ENCODE measurements at places on chromosomes 7 and 10.

DNA sequence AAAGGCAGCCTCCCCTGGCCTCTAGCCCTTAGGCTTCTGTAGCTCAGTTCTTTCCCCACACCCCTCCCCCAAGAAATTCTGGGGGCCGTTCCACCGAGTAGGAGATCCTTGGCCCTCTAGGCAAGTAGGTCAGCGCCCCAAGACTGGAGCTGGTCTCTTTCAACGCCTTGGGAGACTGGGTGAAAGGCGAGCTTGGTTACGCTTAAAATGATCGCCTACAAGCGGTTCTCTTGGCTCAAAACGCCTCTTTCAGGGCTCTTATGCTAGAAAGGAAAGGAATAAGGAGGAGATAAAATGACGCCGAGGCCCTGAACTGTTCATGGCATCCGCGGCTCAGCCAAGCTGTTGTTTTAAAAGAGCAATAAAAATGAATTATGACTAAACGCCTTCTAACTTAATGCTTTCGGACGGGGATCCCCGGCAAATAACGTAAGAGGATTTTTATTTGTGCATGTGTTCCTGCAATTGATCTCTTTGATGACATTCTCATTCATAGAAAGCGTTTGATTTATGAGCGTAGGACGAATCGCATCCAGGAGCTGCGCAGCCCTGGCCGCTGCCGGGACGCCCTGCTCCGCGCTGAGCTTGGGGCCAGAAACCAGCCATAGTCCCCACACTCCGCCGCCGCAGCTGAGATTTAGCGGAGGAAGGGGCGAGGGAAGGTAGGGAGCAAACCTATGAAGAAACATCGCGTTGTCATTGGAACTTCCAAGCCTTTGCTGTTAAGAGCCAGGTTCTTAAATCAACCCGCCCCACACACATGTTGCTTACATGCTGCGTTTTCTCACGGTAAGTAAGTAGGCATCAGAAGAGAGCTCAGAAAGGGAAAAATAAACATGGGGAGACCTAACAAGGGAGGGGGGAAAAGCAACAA, 3.0 kb upstream of the HOXA1 start:
- DNase-seq, result no peak

DNA sequence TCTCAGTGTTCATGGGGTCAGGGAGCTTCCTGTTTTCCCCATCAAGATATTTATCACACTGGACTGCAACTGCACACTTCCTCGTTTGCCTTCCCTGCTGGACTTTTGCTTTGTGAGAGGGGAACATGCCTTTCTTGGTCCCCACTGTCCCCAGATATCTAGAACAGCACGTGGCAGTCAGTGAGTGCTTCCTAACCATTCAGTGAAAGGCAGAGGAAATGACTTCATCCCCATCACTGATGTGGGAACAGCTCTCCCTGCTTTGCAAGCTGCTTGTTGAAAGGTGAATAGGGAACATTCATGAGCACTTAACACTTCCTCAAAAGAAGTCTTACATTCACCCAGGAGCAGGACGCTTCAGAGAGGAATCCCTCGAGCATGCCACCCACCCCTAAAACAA, 135.4 kb downstream of the MYOF start:
- no peak for DNase-seq

DNA sequence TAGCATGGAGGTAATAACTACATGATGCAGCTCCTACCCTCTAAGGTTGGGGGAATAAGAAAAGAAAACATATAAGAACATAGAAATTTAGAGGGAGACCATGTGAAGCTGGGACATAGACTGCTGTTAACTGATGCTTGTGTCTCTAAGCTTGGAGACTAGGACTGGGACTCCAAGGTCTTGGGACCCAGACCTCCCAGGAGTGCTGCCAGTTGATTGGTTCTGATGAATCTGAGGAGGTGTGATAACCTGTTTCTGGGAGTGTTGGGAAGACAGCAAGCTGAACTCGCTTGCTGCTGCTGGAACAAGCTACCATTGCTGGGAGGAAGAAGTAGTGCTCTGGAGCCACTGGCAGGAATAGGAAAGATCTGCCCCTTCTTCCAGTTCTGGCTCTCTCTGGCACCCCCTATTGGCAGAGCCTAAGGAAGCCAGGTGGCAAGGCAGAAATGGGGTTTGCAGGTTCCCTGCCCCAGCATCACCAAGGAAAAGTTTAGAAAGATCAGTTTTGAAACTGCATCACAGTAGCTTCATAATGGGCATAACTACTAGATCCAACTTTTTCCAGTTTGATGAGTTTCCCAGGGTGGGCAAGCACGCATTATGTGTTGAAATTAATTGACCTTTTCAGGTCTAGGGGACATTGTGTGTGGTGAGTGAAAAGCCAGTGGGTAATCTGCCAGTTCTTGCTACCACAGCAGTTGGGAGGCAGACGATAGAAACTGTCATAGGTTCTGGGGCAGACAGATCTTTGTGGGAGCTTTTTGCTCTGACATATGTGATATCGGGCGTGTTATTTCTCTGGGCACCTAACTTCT, 140.7 kb downstream of the SND1 start:
- no peak for DNase-seq

GRCh38 chr7:48832303-48832845, 92.0 kb upstream of the CDC14C start:
- DNase-seq, result no peak

DNA sequence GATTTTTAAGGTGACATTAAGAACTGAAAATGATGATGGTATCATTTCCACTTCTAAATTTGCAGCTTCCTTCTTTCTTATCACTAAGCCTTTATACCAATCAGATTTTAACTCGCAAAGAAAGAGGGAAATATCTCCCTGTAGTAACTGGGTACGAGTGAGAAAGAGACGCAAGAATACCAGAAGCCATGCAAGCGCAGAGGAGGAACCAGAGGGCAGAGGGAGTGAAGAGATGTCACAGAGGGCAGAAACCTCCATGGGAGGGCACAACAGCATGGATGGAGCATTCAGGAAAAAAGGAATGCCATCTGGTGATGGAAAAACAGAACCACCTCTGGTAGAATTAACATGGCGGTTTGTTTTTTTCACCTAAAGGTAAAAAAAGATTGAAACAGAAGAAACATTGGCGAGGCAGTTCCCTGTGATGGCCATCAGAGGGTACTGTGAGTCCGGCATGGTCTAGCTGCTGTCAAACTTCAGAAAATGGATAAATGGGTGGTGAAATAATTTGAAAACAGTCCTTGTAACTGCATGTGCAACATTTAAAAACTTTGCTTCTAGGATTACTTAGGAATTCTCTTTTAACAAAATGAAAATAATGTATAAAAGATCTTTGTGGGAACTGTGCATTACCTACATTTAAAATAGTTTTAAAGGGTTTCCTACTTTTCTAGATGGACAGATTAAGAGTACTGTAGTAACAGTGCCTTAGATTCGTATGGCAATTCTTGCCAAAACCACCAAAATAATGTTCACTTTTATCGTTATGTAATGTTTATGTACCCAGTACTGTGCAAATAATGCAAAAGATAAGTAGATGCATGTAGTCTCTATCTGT, 91.8 kb downstream of the ARHGAP12 start:
- DNase-seq, result no peak

DNA sequence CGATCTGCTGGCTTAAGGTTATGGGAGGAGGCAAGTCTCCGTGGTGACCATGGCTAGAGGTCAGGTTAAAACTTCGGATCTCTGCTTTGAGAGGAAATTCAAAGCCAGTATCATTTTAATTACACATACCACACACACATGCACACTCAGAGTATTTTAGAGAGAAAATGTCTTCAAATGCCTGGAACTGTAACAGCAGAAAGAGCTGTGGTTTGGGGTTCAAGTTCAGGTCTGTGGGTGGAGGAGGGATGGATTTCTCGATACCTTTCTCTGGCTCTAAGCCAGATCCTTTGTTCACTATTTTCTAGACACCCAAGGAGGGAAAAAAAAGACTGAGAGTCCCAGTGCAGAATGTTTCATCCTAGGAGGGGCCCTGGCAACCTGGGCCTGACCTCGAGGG, 32.5 kb downstream of the ARL3 start:
- no peak for DNase-seq

DNA sequence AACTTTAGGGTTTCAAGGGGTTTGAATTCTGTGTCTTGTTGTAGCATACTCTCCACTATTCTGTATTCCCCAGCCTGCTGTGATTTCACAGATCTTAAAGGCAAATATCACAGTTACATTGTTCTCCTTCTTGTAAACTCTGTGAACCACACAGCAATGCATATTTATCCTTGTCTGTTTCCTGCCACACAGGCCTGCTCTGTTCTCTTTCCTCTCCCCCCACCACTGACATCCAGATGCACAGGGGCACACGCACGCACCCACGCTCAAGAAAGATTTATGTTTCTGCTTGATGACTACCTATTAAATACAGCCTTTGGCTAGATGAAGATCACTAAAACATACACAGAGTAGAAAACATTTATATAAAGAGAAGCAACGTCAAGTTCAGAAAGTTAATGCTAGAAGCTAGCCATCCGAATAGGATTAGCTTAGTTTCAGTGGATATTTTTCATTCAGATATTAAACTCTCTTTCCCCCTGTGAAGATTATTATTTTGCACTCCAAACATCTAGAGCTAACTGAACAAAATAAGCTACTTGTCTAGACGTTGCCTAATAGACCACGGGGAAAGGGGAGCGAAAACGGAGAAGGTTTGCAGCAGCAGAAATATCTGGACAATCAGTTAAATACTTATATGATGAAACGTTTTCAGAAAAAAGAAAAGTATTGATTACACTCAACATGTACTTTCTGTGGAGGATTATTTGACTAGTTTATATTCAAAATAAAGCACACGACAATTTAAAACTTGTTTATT, 193.1 kb upstream of the SEMA3C start:
- DNase-seq, result no peak

GRCh38 chr7:157490465-157490912, 153.7 kb downstream of the DNAJB6 start:
- peak; percentile 48 for DNase-seq

GRCh38 chr7:31899356-31899927, 170.8 kb downstream of the PDE1C start:
- no peak for DNase-seq

GRCh38 chr10:14024329-14025202, 306.2 kb downstream of the FRMD4A start:
- DNase-seq, result no peak

- no peak for DNase-seq
Measured at GRCh38 chr10:10120671-10121070, 897.0 kb upstream of the CELF2 start.

DNA sequence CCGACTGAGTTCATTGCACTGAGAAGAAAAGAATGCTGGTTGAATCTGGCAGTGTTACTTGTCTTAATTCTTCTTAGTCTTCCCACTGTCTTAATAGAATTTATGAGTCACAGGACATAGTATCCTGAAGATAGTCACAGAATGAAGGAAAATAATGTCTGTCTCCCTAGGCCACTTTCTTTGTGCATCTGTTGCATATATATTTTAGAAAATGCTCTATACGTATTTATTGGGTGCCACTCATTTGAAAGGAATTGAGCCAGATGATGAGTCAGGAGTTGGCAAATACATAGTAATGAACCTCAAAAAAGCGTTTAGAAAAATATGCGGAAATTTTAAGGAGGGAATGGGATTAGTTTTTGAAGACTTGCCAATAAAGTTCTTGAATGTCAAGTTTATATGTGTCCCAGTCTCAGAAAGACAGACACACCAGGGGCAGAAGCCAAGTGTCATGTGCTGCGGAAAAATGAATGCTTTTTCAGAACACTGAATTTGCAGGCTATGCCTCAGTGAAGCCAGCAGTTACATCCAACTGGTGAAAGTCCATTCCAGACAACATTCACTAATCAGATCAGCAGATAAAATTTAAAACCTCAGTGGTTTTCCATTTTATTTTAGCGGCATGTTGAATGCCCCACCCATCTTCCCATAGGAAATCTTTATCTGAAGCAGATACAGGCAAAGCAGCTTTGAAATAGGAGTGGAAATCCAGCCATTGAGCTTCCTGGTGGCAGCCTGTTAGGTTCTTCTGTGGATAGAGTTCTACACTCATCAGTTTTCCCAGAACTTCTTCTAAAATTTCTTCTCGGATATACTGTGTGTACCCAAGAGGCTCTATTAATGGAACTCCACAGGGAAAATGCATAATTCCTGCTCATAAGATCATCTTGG, 308.4 kb downstream of the BICC1 start:
- DNase-seq, result no peak

DNA sequence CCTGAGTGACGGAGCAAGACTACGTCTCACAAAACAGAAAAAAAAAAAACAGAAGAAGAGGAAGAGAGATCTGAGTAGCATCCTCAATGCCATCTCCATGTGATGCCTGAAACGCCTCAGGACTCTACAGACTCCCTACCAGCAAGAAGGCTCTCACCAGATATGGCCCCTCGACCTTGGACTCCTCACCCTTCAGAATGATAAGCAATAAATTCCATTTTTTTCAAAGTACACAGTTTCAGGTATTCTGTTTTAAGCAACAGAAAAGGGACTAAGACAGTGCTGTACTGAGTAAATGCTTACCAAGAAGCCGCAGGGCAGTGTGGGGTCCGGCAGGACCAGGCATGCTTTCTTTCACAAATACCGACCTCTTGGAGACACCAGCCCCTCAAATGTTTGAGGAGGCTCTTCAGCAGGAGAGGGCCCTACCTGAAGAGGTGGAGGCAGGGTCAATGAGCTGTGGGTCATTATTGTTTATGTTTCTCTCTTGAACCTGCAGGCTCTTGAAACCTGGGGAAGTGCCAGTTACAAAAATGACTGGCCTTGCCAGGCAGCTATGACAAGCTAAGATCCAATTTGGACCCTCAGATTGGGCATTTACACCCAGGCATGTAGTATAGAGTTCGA, 204.1 kb upstream of the LYZL1 start:
- no peak for DNase-seq

DNA sequence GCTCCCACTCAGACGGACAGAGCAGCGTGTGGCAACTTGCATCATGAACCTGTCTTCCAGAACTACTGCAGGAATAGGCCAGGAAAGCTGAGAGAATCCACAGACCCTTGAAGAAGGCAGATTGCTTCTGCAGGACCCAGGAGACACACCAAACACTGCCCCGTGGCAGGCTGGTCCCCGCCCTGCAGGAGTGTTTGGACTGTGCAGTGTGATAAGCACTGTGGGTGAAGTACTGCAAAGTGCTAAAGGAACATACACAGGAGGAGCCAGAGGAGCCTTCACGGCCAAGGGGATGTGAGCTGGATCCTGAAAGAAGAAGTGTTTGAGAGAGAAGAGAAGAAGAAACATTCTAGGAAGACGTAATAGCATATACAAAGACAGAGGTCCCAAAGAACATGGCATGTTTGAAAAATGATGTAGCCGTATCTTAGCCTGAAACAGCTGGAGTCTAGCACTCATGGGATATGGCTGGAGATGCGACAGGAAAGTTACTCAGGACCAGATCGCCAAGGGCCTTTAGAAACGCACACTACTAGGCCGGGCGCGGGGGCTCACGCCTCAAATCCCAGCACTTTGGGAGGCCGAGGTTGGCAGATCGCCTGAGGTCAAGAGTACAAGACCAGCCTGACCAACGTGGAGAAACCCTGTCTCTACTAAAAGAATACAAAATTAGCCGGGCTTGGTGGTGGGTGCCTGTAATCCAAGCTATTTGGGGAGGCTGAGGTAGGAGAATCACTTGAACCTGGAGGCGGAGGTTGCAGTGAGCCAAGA, 96.9 kb upstream of the RHEB start:
- no peak for DNase-seq

DNA sequence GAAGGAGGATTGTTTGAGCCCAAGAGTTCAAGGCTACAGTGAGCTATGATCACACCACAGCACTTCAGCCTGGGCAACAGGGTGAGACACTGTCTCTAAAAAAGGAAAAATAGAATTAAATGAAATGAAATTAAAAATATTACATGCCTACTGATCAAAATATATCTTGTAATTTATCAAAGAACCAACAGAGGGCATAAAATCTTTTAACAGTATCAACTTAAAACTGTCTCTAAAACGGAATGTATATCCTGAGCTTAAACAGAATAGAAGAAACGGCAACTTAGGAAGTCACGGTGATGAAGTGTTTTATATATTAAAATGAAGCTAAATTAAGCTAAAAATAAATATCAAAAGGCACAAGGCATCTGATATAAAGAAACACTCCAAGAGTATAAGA, 78.8 kb downstream of the MTPAP start:
- DNase-seq, result no peak
